CD4-positive, alpha-beta memory T cell (primary cell): ENCODE measurements at places on chromosomes 13 and 19. TPM values are rescaled to one million over a fixed set of nuclear protein-coding genes. Genes with fewer than 3 reads are reported as not detected.

ARHGEF7 gene
- total RNA-seq, result 73.7 TPM

C2CD4C gene
- not detected for total RNA-seq

DNA sequence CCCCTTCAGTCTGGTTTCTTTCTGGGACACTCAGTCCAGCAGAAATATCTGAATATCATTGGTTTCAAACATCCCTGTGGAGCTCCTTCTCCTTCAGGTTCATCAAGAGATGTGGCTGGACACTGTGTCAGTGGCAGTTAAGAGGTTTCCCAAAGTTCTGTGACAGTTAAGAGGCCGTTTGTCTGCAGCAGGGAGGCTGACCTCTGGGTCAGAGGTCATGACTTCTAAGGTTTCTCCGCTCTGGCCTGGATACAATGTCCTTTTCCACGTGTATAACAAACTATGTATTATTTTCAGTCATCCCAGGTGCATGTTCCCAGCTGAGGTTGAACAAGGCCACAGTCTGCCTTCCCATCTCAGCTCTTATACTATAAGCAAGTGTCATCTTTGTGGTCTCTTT lies 174.9 kb downstream of the B3GLCT start:
- H3K36me3 ChIP-seq, result no peaks in the 10 kb centered on the region
- H3K27ac ChIP-seq, result no peak overlapping the region
- DNase-seq, result no peak

DNA sequence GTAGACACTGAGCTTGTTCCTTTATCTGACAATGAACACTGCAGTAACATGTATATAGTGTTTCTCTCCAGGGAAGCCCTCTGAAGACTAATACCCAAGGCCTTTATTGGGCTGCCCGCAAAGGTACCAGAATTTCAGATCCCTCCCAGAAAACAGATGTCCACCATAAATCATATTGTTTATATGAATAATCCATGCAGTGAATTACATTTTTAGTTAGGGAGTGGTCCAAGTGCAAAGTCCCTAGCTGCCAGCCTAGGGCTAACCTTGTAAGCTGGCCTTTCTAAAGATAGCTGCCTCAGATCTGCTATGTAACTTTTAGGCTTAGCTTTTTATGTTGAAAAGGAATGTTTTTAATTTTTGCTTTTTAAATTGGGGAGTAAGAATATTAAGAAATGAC lies 44.7 kb downstream of the TDRD3 start:
- H3K36me3 ChIP-seq, result no peaks in the 10 kb centered on the region
- no peaks in the 10 kb centered on the region for H3K27me3 ChIP-seq
- no peak overlapping the region for H3K4me3 ChIP-seq
- no peaks in the 10 kb centered on the region for H3K4me1 ChIP-seq

DNA sequence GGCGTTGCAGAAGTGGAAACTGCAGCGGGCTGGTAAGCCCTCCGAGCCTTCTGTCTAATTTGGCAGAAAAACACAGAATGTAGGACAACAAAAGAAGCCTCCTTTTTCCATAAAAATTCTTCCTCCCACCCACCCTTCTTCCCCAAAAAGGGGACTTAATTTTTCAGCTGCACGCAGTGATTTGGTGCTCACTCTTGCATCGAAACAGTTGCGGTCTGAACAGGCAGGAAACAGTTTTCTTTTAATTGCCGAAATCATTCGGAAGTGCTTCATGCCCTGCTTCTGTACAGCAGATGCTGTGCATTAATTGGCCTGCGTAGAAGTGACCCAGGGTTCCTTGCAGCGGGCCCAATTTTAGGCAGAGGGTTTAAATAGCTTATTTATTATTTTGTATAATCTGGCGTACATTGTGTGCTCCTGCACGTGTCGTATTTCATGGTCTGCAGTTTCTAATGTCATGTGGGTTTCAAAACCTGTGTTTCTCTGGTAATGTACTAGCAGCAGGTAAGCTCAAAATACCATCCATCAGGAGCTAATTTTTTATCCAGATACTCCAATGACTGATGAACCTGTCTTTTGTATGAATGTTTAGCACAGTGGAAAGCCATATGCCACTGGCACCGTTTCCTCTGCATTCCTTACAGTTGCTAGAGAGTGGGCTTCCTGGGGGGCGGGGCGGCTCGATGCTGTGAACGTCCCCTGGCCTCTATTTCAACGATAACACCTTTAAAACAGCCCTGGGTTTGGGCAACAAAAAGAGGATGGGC lies 66.6 kb downstream of the GGACT start:
- H3K36me3 ChIP-seq, result no peaks in the 10 kb centered on the region
- peaks cover 31% of the 10 kb centered on the region for H3K4me1 ChIP-seq
- H3K27ac ChIP-seq, result no peak overlapping the region
- H3K27me3 ChIP-seq, result no peaks in the 10 kb centered on the region
- H3K4me3 ChIP-seq, result no peak overlapping the region

- H3K4me3 ChIP-seq, result no peak overlapping the region
- H3K36me3 ChIP-seq, result no peaks in the 10 kb centered on the region
Observed at GRCh38 chr19:30084390-30084819, 142.4 kb downstream of the URI1 start.

- H3K4me3 ChIP-seq, result no peak overlapping the region
- no peaks in the 10 kb centered on the region for H3K27me3 ChIP-seq
- H3K27ac ChIP-seq, result no peak overlapping the region
- peaks cover 23% of the 10 kb centered on the region for H3K4me1 ChIP-seq
- DNase-seq, result peak; percentile 61
Observed at GRCh38 chr19:6551607-6552450, 21.0 kb downstream of the TNFSF9 start.

- DNase-seq, result peak; percentile 29
- no peak overlapping the region for H3K4me3 ChIP-seq
- H3K27me3 ChIP-seq, result no peaks in the 10 kb centered on the region
- H3K36me3 ChIP-seq, result no peaks in the 10 kb centered on the region
Observed at GRCh38 chr19:2014731-2015607, 545 bp downstream of the BTBD2 start.

GRCh38 chr13:75437582-75438318 lies 44.2 kb downstream of the TBC1D4 start:
- no peak overlapping the region for H3K4me3 ChIP-seq
- no peaks in the 10 kb centered on the region for H3K36me3 ChIP-seq
- DNase-seq, result no peak
- H3K27me3 ChIP-seq, result no peaks in the 10 kb centered on the region
- H3K4me1 ChIP-seq, result no peaks in the 10 kb centered on the region
- H3K27ac ChIP-seq, result no peak overlapping the region

- no peaks in the 10 kb centered on the region for H3K36me3 ChIP-seq
- H3K27me3 ChIP-seq, result no peaks in the 10 kb centered on the region
- DNase-seq, result no peak
- no peak overlapping the region for H3K27ac ChIP-seq
- no peak overlapping the region for H3K4me3 ChIP-seq
Observed at GRCh38 chr13:27264181-27264580, 6.4 kb upstream of the RASL11A start.

GRCh38 chr19:3323026-3323425 lies 43.4 kb upstream of the NFIC start:
- no peak overlapping the region for H3K4me3 ChIP-seq
- no peak overlapping the region for H3K27ac ChIP-seq
- H3K27me3 ChIP-seq, result no peaks in the 10 kb centered on the region
- H3K36me3 ChIP-seq, result no peaks in the 10 kb centered on the region

GRCh38 chr19:20325151-20325550 lies 158.1 kb downstream of the ZNF486 start:
- no peak overlapping the region for H3K27ac ChIP-seq
- no peak for DNase-seq
- H3K4me3 ChIP-seq, result no peak overlapping the region
- H3K4me1 ChIP-seq, result no peaks in the 10 kb centered on the region

- no peak overlapping the region for H3K27ac ChIP-seq
- no peak overlapping the region for H3K4me3 ChIP-seq
- H3K4me1 ChIP-seq, result peaks cover 7% of the 10 kb centered on the region
- DNase-seq, result no peak
Observed at GRCh38 chr13:28357247-28357825, 137.6 kb downstream of the FLT1 start.

GRCh38 chr13:89737051-89737450 lies 1610.4 kb upstream of the MIR17HG start:
- no peak for DNase-seq
- no peaks in the 10 kb centered on the region for H3K4me1 ChIP-seq
- no peak overlapping the region for H3K4me3 ChIP-seq
- H3K36me3 ChIP-seq, result no peaks in the 10 kb centered on the region

- peak within 1 kb of the TSS; percentile 59 for H3K4me3 ChIP-seq
- peaks cover 4% of the 10 kb centered on the region for H3K36me3 ChIP-seq
- H3K27ac ChIP-seq, result no peak within 1 kb of the TSS
Observed at GRCh38 chr13:52128714-52129700, at the start of gene NEK5. Gene NEK5 (minus strand): TSS chr13:52129073. CDS start chr13:52127482, 1,591 bp downstream.

DNA sequence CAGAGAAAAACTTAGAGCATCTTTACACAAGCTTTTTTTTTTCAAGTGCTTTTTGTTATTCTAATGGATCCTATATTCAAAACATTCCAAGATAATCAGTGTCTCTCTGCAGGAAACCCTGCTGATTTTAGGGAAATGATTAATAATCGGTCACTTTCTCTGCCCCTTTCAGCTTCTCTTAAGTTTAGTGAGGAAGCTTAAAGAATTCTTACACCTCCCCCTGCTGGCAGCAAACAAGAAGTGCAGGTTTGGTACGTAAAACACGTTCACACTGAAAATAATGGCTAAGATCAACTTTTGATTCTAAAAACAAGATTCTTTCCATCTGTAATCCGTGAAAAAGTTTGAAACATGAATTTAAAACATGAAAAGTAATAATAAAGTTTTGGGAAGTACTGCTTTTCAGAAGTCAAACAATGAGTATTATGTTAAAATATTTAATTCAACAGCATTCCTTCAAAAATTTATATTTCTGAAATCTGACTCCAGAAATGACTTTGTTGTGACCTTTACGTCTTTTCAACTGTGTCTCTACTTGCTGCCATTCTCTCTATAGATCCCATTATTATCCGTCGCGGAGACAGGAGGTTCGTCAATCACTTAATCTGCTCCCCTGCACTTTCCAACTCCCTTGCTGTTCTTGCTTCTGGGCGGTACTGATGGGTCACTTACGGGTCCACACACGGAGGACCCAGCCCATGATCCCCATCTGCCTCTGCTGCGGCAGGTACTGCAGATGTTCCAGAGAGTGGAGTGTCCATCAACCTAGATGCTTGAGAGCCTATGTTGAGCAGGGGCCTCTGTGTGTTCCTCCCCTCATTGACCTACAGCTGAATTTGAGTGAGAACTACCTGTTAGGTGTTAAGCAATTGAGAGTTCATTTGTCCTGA lies 203.1 kb upstream of the EDNRB start:
- peak; percentile 40 for DNase-seq
- no peaks in the 10 kb centered on the region for H3K4me1 ChIP-seq
- H3K27me3 ChIP-seq, result no peaks in the 10 kb centered on the region
- no peak overlapping the region for H3K4me3 ChIP-seq
- H3K36me3 ChIP-seq, result no peaks in the 10 kb centered on the region
